ENCODE measurements at places on chromosomes 16 and 17.

DNA sequence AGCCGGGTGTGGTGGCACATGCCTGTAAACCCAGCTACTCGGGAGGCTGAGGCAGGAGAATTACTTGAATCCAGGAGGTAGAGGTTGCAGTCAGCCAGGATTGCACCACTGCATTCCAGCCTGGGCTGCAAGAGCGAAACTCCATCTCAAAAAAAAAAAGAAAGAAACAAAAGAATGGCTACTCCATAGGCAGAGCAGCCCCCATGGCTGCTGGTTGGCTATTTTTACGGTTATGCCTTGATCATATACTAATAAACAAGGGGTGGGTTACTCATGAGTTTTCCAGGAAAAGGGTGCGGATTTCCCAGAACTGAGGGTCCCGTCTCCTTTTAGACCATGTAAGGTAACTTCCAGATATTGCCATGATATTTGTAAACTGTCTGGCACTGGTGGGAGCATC, 76.2 kb upstream of the TMEM97 start:
- no peak for DNase-seq

GRCh38 chr17:76752006-76752405, 14.1 kb downstream of the MFSD11 start:
- no peak for DNase-seq

DNA sequence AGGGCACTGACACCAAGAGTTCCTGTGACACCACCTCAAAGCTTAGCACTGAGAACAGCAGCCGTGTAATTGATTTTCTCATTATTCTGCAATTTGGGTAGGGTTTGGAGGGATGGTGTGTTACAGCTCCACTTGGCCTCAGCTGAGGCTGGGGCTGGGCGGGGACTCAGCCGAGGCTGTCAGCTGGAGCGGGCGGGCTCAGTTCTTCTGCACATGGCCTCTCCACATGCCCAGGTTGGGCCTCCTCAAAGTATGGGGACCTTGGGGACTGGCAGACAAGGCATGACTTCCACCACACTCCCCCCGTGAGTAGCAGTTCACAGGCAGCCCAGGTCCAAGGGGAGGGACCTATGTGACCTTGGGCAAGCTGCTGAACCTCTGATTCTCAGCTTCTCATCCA, 171.5 kb downstream of the IRF8 start:
- no peak for DNase-seq

DNA sequence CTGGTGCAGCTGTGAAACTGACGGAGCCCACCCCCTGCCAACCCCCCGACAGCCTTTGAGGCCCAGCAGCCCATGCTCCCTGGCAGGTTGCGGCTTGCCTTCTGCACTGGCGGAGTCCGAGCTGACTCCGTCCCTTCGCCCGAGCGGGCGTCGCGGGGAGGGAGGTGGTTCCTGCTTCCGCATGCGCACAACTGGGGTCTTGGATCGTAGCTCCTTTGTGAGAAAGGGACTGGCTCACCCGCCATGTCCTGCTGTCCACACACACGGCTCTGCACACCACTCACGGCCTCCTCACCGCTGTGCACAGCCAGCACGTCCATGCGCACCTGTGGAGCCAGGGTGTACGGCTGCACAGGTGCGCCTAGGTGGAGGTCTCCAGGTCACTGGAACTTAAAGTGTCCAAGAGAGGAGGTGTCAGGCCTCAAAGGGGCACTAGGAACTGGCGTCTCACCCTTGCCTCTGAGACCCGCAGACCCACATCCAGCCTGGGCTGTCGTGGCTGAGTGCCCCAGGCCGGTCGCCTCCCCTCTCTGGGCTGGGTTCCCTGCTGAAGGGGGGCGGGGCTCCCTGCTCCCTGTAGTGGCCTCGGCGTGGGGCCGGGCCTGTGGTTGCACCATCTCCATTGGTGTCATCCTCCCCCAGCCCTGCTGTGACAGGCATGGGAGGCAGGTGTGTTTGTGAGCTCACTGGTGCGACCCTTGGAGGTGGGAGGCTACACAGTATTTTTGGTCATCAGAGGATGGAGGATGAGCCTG, 45.3 kb downstream of the JPH3 start:
- DNase-seq: no peak

GRCh38 chr16:58419241-58419990, 27.1 kb downstream of the GINS3 start:
- no peak for DNase-seq

DNA sequence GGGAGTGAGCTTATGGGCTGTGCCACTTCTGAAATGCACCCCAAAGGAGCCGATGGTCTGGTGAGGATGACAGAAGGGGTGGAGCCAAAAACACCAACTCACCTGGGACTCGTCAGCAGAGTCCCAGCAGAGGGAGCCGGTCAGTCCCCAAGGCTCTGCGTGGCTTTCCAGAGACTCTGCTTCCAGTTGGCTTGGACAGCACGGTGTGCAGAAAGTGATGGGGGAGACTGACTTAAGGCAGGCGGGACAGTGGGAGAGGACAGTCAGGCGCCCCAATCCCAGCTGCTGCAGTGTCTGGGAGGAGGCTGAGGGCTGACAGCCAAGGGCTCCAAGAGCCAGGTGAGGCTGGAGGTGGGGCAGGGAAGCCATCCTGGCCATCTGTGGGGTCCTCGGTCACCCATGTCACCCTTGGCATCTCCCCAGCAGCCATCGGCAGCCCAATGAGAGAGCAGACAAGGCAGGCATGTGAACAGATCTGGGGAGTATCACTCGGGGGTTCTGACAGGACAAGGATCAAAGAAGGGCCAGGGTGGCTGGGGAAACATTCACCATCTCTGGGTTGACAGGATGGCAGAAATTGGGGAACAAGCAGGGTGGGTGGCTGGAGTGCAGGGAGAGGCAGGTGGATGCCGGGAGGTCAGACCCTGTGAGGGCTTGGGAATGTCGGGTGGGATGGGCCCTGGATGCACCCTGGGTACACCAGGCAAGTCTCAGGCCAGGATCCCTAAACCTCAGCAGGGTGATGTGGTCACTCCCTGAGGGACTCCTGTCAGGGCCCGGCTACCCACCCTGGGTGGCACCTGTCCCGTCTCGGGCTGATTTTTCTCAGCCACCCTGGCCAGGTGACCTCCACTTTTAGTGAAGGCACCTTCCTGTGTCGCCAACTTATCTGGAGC, 8.9 kb upstream of the KRTAP17-1 start:
- DNase-seq: no peak

GRCh38 chr17:15398291-15398690, 56.9 kb upstream of the TEKT3 start:
- DNase-seq: no peak

DNA sequence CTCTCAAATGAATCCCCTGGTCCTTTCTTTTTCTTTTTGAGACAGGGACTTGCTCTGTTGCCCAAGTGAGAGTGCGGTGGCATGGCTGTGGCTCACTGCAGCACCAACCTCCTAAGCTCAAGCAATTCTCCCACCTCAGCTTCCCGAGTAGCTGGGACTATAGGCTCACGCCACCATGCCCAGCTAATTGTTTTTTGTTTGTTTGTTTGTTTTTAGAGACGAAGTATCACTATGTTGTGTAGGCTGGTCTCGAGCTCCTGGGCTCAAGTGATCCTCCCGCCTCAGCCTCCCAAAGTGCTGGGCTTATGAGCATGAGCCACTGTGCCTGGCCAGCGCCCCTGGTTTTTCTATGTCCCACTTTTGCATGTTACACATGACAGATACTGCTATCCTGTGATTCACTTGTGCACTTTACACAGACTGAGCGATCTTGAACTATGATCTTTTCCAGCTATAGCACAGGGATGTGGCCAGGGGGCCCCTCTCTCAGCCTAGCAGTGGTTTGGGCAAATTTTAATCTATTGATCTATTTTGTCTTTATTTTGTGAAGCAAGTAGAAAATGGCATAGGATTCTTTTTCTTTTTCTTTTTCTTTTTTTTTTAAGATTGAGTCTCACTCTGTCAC, 31.3 kb upstream of the MLKL start:
- DNase-seq: no peak

DNA sequence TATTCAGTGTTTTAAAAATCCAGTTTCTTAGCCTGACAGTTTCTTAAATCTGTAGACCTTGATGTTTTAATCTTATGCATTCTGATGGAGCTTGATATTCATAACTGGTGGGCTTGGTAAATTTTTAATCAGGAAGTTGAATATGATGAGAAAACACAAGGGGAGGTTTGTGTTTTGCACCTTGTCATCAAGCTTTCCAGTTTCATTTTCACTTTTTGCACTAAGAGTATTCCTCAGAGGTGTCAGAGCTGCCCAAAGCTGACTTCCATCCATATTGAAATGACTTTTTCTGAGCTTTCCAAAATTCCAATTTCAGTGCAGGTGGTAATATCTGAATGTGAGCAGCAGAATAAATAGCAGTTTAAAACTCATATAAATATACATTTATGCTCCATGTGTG, 555.0 kb upstream of the RBFOX1 start:
- DNase-seq: no peak

- no peak for DNase-seq
These were observed 42.3 kb downstream of the ABR start for GRCh38 chr17:1137465-1137894.

DNA sequence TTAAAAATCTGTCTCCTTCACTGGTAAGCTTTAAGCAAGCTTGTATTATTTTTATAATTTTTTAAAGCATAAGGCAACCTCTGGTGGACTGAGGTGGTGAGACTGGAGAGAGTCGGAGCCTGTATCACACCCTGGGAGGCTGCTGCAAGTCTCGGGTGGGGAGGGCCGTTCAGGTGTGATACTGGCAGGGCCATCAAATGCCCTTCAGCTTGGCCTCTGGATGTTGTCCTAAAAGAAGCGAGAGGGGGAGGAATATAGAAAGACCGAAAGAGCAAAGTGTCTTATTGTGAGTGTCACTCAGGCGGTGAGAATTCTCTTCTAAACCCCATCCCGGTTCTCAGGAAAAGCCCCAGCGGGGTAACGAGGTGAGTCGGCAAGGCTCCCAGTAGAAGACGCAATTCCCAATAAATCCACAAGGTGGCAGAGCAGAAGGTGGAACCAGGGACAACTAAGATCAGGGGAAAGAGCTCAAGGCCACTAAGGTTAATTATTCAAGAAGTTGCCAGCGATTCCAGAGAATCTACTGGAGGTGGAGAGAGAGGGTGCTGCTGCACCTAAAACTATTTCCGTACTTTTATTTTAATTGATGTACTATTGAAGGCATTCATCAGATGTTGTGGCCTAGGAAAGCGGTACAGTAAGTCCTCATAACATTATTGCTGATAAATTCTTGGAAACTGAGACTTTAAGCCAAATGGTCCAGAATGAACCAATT, 14.1 kb downstream of the C17orf67 start:
- peak; percentile 61 for DNase-seq

DNA sequence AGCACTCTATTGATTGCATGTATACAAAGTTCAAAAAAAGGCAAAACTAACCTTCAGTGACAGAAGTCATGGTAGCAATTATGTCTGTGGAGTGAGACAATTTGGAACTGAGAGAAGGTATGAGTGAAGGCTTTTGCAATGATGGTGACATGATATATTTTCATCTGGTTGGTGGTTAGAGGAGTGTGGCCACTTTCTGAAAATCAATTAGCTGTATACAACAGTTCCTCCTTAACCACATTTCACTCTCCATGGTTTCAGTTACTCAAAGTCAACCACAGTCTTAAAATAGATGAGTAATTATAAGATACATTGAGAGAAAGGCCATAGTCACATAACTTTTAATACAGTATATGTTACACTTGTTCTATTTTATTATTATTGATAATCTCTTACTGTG, 26.2 kb downstream of the ADAMTS18 start:
- DNase-seq: no peak

- no peak for DNase-seq
These were observed 10.6 kb downstream of the NAA60 start for GRCh38 chr16:3454093-3454492.

DNA sequence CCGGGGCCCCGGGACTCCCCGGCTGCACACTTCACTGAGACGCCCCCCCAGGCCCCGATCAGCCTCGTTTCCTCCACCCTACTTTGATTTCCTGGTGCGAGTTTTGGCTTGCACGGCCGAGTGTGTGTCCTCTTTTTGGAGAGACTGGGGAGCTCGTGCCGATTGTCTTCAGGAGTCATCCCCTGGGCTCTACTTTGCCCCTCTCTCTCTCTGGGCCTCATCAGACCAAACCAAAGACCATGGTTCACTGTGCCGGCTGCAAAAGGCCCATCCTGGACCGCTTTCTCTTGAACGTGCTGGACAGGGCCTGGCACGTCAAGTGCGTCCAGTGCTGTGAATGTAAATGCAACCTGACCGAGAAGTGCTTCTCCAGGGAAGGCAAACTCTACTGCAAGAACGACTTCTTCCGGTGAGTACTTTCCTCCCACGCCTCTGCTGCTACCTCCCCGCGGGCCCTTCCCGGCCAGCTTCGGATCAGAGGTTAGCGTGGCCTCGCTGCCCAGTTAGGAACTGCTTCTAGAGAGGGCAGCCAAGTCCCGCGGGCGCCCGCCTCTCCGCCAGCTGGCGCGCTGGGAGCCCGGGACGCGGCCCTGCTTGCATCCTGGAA, 787 bp downstream of the LHX1 start:
- no peak for DNase-seq

DNA sequence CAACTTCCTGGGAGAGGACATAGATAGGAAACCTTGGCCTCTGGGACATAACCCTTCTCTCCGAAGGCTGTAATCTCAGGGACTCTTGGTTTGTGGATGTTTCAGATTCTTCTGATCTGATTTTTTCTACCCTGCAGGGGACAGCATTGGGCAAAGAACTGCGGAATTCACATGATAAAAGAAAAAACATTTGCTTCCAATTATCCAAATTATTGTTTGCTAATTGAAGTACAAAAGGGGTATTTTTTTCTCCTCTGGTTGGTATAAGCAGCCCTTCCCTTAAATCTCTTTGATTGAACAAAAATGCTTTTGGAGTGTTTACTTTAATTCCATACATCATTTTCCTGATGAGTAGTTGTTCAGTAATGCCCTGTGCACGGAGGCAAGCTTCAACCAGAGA, 251.7 kb upstream of the IRX3 start:
- no peak for DNase-seq

GRCh38 chr16:28923231-28923587, 1.8 kb downstream of the RABEP2 start:
- DNase-seq: no peak

DNA sequence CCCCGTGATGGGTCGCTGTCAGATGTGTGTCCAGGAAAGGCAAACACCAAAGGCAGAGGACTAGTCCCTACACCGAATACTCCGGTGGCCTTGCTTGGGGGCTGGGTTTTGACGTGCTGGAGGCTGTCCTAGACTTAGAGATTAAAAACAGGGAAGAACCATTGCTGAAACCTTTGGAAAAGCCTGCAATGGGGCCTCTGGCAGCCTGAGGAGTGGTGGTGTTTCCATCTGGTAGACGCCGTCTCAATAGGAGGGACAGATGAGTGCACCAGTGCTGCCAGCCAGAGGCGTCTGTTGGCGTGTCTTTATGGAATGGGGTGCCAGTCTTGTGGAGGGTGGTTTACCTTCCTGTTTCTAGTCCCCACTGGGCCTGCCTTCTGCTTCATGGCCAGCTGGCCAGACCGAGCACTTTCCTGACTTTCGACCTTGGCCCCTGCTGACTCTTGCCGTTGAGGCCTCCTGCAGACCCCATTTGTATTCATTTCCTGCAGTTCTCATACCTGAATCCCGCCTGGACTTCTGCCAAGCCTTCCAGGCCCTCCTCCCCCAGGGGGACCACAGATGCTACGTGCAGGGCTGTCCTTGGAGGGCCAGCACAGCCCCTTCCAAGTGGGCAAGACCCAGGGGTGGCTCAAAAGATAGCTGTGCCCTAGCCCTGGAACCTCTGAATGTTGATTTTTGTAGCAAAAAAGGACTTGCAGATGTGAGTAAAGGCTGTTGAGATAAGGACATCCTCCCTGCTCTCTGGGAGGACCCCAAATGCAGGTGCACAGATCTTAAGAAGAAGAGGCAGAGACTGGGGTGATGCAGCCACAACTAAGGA, 1.9 kb upstream of the DNASE1 start:
- no peak for DNase-seq

All from brain microvascular endothelial cell (primary cell).